Astrocyte (in vitro differentiated cells and primary cell): ENCODE measurements at places on chromosomes 3 and 15.

- no peak for DNase-seq
Observed at GRCh38 chr3:16252243-16252978, 12.3 kb downstream of the DPH3 start.

DNA sequence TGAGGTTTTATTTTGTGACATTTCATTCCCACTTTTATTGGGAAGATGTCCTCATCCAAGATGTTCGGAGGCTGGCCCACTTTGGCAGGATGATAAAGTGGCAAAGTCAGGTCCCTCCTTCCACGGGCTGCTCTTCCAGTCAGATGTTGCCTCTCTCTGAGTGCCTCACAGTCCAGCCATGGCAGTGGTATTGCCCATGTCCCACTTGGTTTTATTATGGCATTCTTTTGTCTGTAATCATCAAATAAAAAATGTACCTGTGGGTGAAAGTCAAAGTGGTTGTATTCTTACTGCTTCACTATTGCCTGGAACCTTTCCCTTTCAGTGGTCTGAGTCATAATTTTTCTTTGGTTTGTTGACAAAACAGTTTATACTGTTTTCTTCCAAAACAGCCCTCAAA, 20.2 kb downstream of the ARNT2 start:
- peak; percentile 41 for DNase-seq

DNA sequence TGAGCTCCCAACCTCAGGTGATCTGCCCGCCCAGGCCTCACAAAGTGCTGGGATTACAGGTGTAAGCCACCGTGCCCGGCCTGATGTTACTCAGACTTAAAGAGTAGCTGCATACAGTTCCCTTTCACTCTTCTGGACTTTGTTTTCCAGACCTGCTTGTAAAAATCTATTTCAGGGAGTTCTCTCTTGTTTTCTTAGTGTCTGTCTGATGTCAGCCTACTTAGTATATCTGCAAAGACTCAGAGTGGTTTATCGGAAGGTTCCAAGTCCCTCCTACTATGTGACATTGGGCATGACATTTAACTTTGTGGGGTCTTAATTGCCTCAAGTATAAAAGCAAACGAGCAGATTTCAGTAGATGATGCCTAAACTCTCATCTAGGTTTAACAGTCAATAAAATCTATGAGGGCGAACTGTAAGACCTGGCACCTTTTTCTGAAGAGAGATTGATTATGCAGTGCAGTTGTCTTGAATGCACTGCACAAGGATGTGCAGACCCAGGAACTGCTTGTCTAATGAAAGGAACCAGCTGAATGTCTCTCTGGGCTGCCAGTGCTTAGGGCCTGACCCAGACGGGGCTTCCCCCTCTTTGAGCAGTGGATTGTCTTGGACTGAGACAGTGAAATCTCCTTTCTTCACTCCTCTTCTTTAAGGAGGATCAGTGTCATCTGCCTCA, 301.4 kb downstream of the PTPRG start:
- DNase-seq = no peak

DNA sequence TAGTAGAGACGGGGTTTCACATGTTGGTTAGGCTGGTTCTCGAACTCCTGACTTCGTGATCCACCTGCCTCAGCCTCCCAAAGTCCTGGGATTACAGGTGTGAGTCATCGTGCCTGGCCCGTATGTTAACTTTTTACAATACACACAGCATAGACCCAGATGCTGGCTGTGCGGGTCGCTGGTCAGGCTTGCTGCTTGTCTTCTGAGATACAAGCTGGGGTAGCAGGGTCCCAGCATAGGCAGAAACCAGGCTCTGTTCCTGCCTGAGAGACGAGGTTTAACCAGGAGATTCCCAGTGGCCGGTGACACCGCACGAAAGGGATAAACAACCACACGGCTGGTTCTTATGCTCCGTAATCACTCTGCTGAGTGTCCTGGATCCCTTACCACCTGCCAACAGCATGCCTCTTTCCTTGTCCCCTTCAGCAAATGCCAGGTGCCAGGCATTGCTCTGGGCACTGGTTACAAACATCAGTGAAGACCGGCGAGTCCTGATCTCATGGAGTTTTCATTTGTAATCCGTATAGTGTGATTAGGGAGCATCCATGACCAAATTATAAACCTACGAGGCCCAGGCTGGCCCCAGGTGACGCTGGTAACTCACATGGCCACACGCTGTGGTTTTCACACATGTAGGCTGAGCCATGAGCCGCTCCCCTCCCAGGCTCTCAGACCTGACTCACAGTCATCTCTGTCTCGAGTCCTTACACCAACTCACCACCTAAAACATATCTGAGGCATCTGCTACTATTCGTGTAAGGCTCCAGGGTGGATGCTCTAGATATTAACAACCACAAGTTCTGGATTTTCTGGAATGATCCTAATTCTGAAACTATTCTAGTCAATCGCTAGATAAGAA, 125.7 kb downstream of the PDZRN3 start:
- DNase-seq = peak; percentile 63

GRCh38 chr15:73688455-73688854, 4.3 kb downstream of the CD276 start:
- DNase-seq = peak; percentile 35

DNA sequence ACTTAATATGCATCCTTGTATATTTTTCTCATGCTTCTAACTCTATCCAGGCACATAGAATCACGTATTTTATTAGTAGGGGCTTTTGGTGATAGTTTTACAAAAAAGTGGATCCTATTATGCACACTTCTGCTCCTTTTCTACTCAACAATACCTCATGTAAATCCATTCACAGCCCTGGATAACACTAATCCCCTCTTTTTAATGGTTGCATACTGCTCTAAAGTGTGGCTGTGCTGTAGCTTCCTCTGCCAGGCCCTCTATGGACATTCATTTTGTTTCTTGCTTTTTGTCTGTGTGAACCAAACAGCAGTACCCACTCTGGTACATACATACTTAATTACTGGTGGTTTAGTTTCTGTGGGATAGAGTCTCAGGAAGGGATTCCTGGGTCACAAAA, 51.3 kb upstream of the SCAANT1 start:
- DNase-seq = no peak

DNA sequence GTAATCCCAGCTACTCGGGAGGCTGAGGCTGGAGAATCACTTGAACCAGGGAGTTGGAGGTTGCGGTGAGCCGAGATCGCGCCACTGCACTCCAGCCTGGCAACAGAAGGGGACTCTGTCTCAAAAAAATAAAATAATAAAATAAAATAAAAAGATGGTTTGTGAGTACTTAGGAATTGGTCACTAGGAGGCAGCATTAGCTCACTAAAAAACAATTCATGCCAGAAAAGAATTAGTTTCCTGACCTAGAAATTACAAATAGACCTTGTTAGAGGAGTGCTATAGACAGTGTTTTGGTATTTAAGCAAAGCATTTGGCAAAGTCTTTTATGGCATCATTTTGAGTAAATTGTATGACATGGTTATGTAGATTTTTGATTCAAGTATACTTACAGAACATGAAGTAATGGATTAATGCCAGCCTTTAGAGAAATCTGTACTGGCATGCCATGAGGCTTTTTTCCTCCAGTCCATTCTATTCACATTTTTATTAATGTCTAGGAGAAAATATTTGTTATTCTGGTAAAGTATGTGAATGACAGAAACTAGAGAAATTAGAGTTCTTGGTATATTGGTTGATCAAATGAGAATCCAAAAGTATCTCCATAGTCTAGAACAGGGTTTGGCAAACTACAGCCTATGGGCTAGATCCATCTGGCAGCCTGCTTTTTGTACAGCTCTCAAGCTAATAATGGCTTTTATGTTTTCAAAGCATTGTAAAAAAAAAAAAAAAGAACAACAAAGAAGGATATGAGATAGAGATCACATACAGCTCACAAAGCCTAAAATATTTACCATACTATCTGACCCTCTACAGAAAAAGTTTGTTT, 81.6 kb downstream of the LRRC49 start:
- DNase-seq = peak; percentile 54

DNA sequence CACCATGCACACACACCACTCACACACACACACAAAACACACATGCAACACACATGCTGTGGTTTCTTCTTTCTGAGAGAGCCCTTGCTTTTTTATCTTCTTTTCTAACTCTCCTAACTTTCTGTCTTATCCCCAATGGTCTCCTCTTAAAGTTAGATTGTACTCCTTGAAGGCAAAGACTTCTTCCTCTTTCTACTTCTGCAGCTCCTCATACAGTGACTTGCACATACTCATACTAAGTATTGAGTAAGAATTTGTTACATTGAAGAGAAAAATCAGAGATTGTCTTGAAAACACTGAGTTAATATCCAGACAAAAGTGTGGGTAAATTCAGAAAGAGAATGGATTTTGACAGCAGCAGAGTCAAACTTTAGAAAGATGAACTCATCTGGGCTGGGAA, 64.4 kb downstream of the GTPBP8 start:
- no peak for DNase-seq

DNA sequence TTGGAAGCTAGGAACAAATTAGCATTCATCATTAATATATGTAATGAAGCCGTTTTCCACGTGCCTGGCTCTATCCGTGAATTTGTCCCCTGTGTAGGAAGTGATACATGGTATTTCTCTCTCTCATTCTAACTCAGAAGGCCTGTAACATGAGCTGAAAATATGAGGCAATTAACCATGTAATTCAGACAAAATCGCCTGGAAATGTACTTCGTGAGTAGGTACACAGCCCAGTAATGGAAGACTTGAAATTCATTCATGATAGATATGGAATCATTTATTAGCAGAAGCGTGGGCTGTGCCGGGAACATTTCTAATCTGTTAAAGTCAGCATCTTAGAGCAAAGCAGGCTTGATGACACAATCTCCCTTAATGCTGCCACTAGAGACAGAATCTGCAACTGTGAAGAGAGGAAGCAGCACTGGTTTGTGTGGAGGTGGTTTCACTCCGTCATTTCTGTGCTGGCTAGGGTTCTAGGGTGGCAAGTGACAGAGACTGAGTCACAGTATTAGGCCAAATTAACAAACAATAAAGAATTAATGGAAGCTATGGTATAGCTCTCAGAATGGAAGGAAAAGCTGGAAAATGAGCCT, 225.0 kb upstream of the PROK2 start:
- DNase-seq = no peak

DNA sequence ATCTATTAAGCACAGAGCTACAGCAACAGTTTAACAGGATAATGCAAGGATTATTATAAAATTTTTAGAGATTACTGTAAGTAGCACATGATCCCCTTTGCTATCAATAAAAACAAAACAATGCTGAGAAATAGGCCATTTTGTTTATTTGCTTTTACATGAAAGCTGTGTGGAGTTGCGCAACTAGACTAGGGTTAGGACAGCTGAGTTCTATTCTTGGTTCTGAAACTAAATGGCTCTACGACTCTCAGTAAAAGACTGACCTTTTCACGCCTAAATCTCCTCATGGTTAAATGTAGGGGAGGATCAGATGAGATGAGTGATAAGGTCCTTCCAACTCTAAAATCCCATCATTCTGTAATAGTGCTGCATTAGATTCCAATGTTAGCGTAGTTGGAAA, 25.0 kb downstream of the KCNMB2 start:
- no peak for DNase-seq

GRCh38 chr3:152915695-152916094, 80.8 kb downstream of the P2RY1 start:
- no peak for DNase-seq

DNA sequence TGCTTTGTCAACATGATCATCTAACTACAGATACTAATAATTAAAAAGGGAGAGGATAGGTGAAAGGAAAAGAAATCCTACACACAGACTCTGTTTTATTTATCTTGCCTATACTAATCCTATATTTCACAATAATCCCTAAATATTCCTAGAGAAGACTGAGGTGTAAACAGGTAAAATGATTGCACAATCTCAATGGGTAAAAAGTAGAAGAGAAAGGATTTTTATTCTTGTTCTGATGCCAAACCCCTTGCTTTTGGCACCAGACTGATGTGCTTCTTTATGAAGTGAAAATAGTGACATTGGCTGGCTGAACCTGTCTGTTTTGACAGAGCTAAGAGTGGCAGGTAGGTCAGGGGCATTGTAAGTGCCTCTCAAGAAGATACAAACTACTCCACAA, 101.9 kb upstream of the ZPLD1 start:
- no peak for DNase-seq

DNA sequence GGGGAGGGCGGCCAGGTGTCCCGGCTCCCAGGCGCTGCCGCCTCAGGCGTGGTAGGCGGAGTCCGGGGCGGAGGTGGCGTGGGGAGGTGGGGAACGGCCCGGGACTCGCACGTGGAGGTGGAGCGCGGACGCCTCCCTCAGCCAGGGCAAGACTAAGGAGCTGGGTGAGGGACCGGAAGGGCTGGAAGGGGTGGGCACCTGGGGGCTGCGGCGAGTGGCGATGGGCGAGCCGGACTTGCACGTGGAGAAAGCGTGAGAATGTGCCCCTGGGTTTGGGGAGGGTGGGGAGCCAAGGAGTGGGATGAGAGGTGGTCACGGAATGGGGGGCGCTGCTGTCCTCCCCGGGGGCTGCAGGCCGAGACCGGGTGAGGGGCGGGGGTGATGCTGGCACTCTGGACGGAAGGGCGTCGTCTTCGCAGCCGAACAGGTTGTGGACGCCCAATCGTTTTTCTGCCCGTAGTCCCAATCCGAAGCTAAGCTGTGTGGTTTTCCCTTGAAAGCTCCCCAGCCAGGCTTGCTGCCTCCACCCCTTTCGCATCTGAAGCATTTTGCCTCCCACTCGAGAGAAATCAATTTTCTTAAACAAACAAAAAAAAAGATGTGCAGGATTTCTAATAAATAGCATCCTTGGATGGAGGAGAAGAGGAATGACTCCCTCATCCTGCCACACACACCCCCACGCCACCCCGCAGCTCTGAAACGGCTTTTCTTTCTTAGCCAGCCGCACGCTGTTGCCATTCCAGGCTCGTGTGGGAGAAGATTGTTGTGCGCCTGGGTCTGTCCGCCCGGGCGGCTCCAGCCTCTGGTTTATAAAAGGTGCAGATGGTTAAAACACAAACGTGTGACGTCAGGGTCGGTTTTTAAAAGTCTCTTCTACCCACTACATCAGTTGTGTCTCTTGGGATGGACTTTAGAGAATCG, 62.5 kb upstream of the ANKRD28 start:
- peak; percentile 38 for DNase-seq

GRCh38 chr3:128447561-128448013, 19.1 kb downstream of the DNAJB8 start:
- no peak for DNase-seq

- DNase-seq = no peak
Observed at GRCh38 chr15:41336549-41336948, 3.9 kb downstream of the NUSAP1 start.

- DNase-seq = no peak
Observed at GRCh38 chr3:171455603-171456550, 4.3 kb downstream of the TNIK start.

- DNase-seq = no peak
Observed at GRCh38 chr3:197507081-197507480, 48.7 kb downstream of the BDH1 start.

DNA sequence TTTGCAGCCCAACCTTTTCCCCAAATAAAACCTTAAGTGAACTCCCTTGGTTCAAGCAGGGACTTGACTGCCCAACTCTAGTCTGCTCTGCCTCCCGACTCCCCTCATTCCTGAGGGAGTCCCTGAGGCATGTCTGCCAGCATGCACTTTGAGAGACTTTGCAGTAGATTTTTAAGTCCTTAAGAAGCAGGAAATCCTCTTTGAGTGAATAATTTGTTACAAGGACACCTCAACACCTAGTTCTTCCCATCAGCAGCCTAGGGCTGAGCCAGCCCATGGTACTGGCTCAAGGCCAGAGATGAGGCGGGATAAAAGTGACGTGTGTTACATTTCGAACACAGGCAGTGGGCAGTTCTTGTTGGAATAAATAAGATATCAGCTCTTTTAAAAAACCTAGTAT, 204.3 kb upstream of the SLC2A2 start:
- no peak for DNase-seq

- DNase-seq = peak; percentile 38
Observed at GRCh38 chr3:177528306-177529070, 331.2 kb upstream of the TBL1XR1 start.

- peak; percentile 43 for DNase-seq
Observed at GRCh38 chr3:179082416-179082815, 10.8 kb upstream of the ZMAT3 start.

GRCh38 chr15:29811691-29812383, 10.4 kb downstream of the TJP1 start:
- no peak for DNase-seq
